NCI-H1417 treated with DMSO at 0.1 percent for 48 hours (cell line): ENCODE measurements at places on chromosomes 7 and 10.

DNA sequence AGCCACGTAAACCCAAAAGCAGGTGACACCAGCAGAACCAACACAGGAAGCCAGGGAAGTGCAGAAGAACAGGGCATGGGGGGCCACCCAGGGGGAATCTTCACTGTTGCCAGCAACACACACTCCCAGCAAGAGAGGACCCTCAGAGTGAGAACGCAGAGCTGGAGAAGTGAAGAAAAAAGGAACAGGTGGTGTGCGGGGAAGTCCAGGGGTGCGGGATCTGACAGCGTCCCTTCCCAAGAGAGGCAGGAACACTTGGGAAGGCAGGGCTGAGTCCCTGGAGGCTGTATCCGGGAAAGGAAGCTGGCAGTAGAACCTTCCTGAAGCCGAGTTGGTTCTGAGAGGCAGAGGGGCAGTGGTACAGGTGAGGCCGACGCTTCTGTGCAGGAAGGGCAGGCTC, 27.7 kb downstream of the AGAP4 start:
- no peak for DNase-seq

GRCh38 chr10:11170993-11171851, 153.6 kb downstream of the CELF2 start:
- DNase-seq, result no peak

- no peak for DNase-seq
These were observed 50.7 kb downstream of the UBE3C start for GRCh38 chr7:157189405-157189804.

DNA sequence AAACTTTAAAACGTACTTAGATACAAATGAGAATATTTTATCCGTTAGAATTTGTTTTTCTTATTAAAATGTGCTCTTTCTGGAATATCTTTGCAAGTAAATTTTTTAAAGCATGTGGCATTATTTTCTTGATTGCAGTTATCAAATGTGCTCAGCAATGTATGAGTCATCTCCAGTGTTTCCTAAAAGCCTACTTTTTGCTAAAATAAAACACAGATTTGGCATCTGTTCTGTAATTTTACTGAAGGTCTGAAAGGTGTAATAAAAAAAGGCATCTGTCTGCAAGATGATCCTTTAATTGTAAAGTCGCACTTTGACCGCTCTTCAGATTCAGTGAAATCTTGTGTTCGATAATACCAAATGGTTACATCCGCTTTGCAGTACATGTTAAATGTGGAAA, 3.4 kb downstream of the GNAT3 start:
- DNase-seq, result no peak

GRCh38 chr7:12314199-12314598, 89.5 kb downstream of the VWDE start:
- no peak for DNase-seq

- DNase-seq, result no peak
These were observed 171.9 kb downstream of the ARHGAP12 start for GRCh38 chr10:31756729-31757110.

GRCh38 chr7:21028599-21028998, 241.9 kb upstream of the SP8 start:
- DNase-seq, result peak; percentile 86

DNA sequence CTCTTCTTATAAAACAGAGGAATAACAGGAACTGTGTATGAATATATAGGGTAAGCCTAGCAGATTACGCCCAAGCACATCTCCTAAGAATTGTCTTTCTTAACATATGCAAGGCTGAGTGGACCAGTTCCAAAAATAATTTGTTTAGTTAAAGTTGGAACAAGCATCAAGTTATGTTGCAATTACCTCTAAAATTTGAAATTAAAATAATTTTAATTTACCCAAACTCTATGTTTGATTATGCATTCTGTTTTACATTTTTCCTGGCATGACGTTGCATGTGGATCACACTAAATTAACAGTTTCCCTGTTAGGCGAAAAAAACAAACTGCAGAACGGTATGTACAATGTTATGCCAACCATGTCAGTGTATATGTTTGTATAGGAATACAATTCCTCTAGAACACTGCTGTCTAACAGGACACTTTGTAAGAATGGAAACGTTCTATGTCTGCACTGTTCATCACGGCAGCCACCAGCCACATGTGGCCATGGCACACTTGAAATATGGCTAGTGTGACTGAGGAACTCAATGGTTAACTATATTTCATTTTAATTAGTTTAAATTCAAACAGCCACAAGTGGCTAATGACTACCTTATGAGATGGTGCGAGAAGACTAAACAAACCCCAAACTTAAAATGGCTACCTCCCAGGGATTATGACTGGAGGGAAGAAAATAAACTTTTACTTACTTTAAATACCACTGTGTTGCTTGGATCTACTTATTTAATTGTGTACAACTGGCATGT, 281.1 kb upstream of the KLF14 start:
- DNase-seq, result no peak

- no peak for DNase-seq
These were observed 48.9 kb downstream of the LYZL2 start for GRCh38 chr10:30580676-30581075.

DNA sequence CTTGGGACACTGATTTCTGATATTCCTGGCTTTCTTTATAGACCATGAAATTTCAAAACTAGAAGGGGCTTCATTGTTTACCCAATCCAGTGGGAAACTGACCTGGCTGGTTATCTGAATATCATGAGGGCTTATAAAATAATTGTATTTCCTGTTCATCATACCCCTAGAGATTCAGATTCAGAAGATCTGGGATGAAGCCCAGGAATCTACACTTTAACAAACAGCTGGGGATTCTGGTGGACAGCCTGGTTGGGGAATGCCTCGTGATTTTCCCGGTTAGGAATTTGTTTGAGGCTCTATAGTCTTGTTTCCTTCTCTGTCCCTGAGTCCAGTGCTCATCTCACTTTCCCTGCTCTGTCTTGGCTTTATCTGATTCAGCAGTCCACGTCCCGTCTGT, 110.3 kb downstream of the ADRA2A start:
- DNase-seq, result no peak

DNA sequence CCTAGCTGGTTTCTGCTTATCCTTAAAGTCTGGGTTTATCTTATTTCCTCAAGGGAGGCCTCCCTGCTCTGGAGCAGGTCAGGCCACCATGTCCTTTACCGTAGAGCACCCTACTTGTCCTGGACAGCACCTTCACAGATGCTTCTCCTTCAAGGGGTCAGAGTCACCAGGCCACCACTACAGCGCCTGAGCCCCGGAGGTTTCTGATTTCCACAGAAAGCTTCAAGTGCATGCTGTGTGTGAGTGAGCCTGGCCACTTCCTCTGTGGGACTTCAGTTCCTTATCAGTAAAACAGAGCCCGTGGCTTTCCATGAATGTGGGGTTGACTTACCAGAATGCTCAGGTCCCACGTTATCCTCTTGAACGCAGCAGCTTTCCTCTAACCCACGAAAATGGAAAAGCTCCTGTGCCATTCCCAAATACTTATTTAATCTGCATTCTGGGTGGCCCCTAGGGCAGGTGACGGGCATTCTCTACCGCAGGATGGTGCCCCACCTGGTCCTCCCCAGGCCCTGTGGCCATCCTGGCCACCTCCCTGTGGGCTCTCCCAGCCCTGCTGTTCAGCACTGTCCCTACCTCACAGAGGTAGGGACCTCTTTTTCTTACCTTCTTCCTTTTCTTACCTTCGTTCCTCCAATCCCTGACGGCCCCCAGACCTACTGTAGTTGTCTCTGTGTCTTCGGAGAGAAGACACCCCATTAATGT, 1.4 kb upstream of the DOCK1 start:
- DNase-seq, result no peak

GRCh38 chr7:150428671-150429451, 21.6 kb upstream of the GIMAP8 start:
- DNase-seq, result peak; percentile 49
